ENCODE measurements at places on chromosomes 2 and 18. TPM values are rescaled to one million over a fixed set of nuclear protein-coding genes. Genes with fewer than 3 reads are reported as not detected.

The ANKRD23 gene
- polyA plus RNA-seq: 21.3 TPM

DNA sequence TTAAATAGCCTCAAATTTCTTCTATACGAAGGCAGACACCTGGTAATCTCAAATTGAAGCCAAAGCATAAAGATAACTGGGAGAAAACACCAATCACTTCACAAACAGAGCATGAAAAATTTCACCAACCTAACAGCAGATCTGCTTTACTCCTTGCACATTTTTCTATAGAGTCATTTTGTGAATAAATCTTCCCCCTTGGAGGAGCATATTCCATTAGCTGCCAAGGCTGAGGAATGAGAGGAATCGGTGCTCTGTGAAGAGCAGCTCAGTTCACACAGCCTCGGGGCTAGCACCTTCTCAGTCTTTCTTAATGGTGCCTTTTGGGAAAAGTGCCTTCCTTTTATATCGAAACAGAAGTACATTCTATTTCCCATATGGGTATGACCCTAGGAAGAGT, 1313.7 kb upstream of the NRXN1 start:
- DNase-seq: no peak

DNA sequence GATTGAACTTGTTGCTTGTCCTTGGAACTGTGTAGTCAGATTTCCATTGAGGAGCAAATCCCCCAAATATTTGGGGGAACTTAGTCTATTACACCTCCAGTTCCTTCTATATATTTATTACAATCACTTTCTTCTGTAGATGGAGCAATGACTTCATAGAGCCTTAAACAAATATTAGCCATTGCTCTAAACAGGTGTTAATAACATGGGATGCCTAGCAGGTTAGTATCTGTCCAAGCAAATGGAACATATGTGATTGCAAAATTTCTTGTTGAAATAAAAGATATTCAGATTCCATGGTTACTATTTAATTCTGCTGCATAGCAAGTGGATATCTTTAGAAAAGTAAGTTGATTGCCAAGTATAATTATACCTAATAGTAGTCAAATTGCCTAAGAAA, 207.6 kb upstream of the NABP1 start:
- no peak for DNase-seq

The ANKRD62 gene
- not detected for polyA plus RNA-seq

The TCF7L1 gene
- 34.6 TPM for polyA plus RNA-seq

- DNase-seq: no peak
These were observed 239.1 kb downstream of the SCG2 start for GRCh38 chr2:223363085-223363484.

DNA sequence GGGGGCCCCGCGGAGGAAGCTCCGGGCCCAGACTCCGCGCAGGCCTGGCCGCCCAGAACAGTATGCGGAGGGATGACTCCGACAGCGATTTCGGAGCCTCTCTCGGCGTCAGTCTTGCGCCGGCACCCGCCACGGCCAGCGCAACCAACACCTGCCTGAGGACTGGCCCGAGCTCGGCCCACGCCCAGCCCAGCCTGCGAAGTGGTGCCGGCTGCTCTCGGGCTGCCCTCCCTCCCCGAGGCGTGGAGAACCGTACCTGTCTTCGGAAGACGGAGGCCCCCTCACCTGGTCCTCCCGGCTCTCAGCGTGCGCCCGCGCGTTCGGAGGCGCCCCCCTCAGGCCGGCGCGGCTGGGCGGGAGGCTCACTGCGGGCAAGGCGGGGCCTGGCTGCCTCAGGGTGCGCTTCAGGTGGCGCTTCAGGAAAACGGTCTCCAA, at the start of gene M1AP:
M1AP (minus strand) TSS at position 322 of the 435 bp plus-strand sequence. CDS start 8,055 bp downstream, outside the sequence.
- DNase-seq: no peak

- DNase-seq: no peak
These were observed 6.5 kb downstream of the TTR start for GRCh38 chr18:31598021-31598805.

GRCh38 chr2:53286345-53286744, 481.3 kb upstream of the CHAC2 start:
- DNase-seq: no peak

- DNase-seq: no peak
These were observed 26.4 kb downstream of the CAPN13 start for GRCh38 chr2:30780776-30781330.

GRCh38 chr2:23620841-23621341, 235.9 kb downstream of the KLHL29 start:
- no peak for DNase-seq

DNA sequence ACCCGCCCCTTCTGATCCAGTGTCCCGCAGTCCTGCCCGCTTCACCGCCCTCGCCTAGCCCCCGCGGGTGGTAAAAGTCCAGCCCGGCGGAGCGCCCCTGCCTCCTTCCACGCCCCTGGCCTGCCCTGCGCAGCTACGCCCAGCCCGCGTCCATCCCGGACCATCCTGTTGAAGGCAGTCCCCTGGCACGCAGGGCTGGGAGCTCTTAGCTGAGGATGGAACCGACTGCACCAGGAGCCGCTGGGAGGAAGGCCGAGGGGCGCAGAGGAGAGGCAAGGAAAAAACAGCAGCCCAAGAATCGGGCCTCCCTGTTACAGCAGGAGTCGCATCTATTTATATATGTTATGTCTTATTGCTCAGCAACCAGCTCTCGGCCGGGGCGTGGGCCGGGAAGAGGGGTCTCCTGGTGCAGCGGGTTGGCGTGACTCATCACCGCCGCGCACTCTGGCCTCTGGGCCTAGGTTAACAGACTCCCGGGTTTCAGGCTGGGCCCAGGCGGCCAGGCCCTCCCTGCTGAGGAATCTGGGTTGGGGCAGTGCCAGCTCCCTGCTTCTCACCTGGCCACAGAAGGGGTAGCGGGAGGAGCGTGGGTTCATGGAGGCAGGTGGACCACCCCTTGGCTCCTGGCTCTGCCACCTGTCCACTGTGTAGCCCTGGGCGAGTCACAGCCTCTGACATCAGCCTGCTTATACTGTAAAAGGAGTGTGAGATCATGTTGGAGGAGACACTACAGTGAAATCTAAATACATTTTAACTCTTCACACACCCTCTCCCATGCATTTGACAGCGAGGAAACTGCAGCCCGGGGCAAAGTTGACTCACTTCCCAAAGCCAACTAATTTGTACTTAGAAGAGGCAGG, 13.4 kb upstream of the MAP3K2 start:
- no peak for DNase-seq

DNA sequence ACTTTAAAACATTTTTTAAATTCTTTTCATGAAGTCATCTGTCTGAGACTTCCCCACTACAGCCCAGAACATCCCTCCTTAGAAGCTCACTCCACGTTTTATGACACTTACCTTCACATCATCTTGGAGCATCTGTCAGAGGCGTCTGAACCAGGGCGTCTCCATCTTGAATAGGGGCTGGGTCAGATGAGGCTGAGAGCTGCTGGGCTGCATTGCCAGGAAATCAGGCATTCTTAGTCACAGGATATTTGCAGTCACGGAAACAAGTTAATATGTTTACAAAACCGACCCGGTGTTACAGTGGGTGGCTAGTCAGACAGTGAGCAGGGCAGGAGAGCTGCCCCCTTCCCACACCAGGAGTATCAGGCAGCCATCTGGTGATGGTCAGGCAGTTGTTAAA, 456.5 kb downstream of the FBXO15 start:
- DNase-seq: no peak

- no peak for DNase-seq
These were observed 43.5 kb upstream of the NXPH2 start for GRCh38 chr2:138823666-138824065.

- no peak for DNase-seq
These were observed 83.6 kb upstream of the ETAA1 start for GRCh38 chr2:67313536-67313935.

GRCh38 chr2:127235082-127235702, 15.1 kb upstream of the CYP27C1 start:
- no peak for DNase-seq

The GPR39 gene
- polyA plus RNA-seq: 0.20 TPM

GRCh38 chr2:150280231-150280630, 207.2 kb downstream of the RND3 start:
- DNase-seq: peak; percentile 98

- no peak for DNase-seq
These were observed 763.4 kb upstream of the NRXN1 start for GRCh38 chr2:51795248-51795888.

DNA sequence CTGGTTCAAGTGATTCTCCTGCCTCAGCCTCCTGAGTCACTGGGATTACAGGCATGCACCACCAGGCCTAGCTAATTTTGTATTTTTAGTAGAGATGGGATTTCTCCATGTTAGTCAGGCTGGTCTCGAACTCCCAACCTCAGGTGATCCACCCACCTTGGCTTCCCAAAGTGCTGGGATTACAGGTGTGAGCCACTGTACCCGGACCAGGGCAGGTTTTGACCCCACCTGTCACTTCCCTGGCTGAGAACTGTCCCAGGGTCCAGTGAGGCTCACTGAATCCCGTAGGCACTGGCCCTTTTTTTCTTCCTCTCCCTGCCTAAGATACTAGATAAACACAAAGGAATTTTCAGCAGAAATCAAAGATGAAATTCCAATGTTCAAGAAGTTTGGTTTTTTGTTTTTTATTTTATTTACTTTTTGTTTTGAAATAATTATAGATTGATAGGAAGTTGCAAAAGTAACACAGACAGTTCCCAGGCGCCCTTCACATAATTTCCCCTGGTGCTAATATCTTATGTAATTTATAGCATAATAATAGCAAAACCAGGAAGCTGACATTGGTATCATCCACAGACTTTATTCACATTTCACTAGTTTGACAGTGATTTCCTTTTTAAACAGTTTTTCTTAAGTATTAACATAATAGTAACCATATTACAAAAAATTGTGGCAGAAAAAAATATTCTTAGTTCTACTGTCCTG, 52.4 kb upstream of the B3GNT7 start:
- DNase-seq: no peak

GRCh38 chr2:26922405-26923188, 47.8 kb upstream of the MAPRE3 start:
- DNase-seq: no peak

The GCG gene
- 15.6 TPM for polyA plus RNA-seq

The RPL31 gene
- polyA plus RNA-seq: 3,948 TPM

GRCh38 chr2:45232818-45233217, 223.6 kb upstream of the SIX2 start:
- DNase-seq: no peak

DNA sequence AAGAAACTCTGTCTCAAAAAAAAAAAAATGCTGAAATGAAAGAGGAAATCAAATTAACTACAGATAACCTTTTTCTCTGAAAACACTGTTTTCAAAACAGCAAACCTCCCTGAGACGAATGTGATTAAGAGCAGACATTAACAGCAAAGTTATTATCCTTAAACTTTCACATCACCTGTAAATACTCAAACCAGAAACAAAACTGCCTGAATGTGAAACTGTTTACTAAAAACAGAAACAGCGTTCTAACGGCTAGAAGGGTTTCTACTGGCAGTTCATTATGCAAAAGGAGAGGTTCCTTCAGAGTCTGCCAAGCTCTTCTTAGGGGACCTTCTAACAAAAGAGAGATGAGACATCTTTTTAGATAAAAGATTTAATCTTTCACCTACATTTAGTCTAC, 45.9 kb downstream of the PNO1 start:
- DNase-seq: no peak

DNA sequence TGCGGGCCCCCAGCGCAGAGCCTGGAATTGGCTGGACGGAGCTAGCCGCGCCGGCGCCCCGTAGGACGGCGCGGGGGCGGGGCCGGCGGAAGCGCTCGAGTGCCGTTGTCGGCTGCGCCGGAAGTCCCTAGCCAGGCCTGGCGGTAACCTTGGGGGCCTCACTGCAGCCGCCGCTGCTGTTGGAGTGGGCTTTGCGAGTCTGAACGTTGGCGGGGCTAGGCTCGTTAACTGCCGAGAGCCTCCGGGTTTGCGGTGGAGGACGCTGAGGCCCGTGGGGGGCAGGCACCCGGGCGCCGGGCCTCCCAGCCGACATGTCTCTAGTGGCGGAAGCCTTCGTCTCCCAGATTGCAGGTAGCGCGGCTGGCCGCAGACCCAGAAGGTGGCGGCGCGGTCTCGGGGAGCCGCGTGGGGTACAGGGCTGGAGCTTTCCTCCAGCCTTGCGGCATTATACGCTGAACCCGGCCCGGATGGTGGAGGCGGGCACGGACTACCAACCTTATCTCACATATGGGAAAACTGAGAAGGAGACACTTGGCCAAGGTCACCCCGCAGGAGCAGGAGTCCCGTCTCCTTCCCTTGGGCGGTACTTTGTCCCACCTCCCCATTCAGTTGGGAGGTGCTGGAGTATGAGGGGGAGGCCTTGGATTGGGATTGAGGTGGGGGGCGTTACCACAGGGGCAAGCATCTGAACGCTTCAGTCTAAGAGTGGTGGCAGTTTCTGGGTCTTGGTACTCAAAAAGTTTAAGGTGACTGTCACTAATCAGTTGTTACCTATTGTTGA, at the start of gene MTX2:
MTX2 (plus strand) TSS at position 124 of the 781 bp plus-strand sequence; CDS start at position 312, 188 bp downstream.
- peak; percentile 28 for DNase-seq

DNA sequence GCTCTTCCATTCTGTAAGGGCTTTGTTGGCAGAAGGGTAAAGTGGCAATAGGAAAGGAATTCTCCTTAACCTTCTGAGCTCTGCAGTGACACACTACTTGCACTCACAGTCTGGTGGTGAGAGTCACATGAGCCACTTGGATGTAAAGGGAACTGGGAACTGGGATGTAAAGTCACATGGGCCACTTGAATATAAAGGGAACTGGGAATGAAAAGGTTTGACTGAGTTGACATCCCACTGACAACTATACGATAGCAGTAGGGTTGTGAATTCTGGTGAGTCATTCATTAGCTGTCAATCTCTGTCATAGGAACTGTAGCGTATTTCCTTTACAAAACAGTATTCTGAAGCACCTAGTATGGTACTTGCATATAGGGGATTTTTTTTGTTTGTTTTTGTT, 5.5 kb downstream of the RPE start:
- DNase-seq: no peak

The OR6B3 gene
- polyA plus RNA-seq: not detected

The ALK gene
- 0.03 TPM for polyA plus RNA-seq

The PNO1 gene
- 16.5 TPM for polyA plus RNA-seq

GRCh38 chr2:179226961-179227259, 37.7 kb downstream of the SESTD1 start:
- DNase-seq: no peak

- DNase-seq: no peak
These were observed 24.4 kb downstream of the PUM2 start for GRCh38 chr2:20326163-20326780.

DNA sequence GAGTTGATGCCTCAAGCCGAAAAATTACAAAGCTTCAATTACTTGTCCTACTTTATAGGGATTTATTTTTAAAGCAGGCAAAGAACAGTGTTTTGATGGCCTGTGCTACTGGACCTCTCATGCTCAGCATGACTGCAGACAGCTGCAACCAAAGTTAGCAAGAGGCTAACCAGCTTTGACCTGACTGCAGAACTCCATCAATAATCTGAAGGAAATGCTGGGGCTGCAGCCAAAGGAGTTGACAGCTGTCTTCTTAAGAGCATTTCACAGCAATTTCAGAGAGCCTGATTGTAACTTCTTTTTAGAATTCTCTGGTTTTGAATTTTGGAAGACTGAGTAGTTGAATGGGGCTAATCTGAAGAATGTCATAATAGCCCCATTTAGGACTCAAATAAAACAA, 46.5 kb upstream of the SESTD1 start:
- peak; percentile 29 for DNase-seq

The SLC19A3 gene
- polyA plus RNA-seq: 0.56 TPM

DNA sequence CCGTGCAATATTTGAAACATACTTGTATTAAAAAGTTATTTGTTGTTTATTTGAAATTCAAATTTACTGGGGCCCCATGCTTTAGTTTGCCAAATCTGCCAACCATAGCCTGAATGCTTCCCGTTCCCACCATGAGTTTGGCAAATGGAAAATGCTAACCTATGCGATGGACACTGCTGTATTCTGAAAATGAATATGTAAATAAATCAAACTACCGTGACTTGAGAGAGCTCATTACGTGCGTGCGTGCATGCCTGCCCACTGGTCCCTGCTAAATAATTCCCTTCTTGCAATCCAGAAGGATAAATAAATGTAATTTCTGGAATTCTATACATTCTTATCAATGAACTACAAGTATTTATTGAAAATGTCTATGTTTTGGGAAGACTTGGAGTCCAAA, 3.2 kb downstream of the BOD1L2 start:
- DNase-seq: no peak

Measured in forelimb muscle (tissue), 1 donor.